Activated CD4-positive, alpha-beta T cell treated with anti-CD3 and anti-CD28 coated beads, Interleukin-10, Interleukin-2, amounts not matched to agents 100 ng/mL and 50 ng/mL, durations not matched to agents 16 hours and 8 hours (primary cell): ENCODE measurements at places on chromosomes 6 and 20.
A peak's percentile ranks its signal among the peaks of the same experiment; 100 is the strongest.

GRCh38 chr6:104226790-104227446 is 632.8 kb downstream of the HACE1 start:
- DNase-seq: no peak

GRCh38 chr6:38239719-38240451 is 399.8 kb downstream of the BTBD9 start:
- DNase-seq: no peak

DNA sequence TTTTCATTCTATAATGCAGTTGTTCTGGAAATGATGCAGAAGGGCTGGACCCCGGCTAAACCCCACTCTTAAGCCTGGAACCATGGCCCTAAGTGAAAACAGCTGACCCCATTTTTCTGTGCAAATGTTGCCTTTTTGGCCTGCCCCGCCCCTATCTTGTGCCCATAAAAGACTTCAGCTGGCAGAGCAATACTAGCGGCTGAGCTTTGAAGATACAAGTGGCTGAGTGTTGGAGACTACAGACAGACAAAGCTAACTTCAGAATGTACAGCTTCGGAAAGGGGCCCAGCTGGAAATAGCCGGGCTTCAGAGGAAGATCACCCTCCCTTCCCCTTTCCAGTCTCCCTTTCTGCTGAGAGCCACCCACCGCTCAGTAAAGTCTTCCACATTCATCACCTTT is 258.6 kb upstream of the SPTLC3 start:
- DNase-seq: no peak

- no peak for DNase-seq
These were observed 193.6 kb upstream of the CEP162 start for GRCh38 chr6:84421031-84421430.

DNA sequence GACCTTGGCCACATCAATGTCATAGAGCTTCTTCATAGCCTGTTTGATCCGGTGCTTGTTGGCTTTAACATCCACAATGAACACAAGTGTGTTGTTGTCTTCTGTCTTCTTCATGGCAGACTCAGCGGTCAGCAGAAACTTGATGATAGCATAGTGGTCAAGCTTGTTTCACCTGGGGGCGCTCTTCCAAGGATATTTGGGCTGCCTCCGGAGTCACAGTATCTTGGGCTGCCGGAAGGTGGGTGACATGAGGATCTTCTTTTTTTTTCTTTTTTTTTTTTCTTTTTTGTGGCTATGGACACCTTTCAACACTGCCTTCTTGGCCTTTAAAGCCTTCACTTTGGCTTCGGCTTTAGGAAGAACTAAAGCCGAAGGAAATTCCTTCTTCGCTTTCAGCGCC is 244.6 kb downstream of the GJA1 start:
- DNase-seq: no peak

DNA sequence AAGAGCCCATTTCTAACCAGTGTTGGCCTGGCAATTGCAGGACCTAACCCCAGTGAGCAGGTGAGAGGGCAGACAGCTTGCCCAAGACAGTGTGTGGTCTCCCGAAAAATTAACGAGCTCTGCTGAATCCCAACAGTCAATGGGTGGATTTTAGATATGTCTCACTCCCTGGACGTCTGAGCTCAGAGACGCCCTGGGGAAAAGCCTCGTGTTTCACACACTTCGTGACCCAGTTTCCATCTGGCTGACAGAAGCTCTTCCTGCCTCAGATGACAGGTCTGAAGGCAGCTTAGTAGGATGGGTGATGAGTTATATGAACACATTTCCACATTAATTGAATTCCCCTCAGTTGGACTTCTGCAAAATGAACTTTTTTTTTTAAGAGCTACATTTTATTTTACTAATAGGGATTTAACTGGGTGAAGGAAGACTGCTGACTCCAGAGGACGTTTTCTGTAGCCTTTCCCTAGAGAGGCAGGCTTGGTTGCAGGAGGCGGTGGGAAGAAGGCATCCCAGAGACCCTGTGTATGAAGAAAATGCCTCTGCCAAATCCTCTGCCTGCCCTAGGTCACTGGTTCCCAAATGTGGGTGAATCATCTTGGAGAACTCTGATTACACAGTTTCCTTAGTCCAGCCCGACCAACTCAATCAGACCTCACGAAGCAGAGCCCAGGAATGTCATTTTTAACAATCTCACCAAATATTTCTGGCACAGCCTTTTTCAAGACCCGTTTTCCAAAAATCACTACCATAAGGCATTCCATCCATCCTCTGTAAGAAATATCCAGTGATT is 71.7 kb upstream of the LY86 start:
- DNase-seq: peak; percentile 23

DNA sequence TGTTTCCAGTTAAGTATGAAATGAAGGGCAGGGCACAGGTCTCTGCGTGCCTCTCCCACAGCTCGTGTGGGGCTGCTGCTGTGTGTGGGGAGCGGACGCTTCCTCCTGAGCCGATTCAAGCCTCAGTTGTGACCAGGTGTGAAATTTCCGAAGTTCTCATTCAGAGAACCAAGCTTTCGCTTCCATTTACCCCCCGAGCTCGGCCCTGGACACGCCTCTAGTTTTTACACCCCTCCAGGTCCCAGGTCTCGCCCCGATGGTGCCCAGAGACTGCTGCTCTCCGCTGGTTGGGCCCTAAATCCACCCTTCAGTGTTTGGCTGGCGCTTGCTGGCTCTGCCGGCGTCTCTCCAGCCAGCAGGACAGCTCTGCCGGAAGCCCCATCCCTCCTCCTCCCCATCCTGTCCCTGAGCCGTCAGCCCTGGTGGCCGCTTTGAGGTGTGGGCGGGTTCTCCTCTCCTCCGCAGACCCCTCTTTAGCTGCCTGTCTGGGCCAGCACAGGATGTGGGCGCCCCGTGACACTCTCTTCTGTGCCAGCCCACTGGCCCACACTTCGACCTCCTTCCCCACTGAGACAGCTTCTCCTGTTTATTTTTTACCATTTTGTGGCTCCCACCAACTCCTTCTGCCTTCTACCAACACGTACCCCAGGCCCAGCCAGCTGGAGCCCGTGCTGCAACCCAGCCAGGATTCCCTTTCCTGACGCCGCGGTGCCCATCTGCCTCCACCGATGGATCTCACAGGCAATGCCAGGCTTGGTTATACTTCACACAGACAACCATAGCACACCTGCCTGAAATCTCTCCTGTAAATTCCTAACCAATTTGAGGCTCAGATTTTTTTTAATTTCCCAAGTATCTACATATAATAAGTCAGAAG is 142.8 kb downstream of the DLL1 start:
- DNase-seq: peak; percentile 64

- DNase-seq: peak; percentile 21
These were observed 37.8 kb downstream of the EIF2S2 start for GRCh38 chr20:34074101-34074760.

GRCh38 chr20:16569246-16570153 is 3.7 kb downstream of the KIF16B start:
- DNase-seq: no peak

DNA sequence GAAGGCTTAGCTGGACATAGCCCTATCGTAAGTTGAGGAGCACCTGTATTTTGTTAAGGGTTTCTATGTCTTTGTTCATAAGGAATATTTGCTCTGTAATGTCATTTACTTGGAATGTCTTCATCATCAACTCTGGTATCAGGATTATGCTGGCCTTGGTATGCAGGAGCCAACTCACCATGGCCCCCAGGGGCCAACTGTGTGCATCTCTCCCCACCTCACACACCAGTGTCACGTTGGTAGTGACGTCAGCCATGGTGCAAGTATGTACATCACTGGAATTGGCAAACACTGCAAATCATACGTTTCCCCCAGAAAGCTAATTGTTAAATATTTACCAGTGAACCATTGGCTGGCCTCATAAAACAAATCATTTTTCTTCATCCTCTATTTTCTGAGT is 70.8 kb downstream of the YTHDF1 start:
- no peak for DNase-seq

GRCh38 chr6:107493158-107494057 is 3.5 kb downstream of the SOBP start:
- no peak for DNase-seq

- DNase-seq: no peak
These were observed 355.4 kb downstream of the CD83 start for GRCh38 chr6:14472986-14473337.
